ENCODE measurements at places on chromosomes 13 and 19.

- no peak for DNase-seq
These were observed 27.1 kb upstream of the MYCBP2 start for GRCh38 chr13:77353995-77354394.

DNA sequence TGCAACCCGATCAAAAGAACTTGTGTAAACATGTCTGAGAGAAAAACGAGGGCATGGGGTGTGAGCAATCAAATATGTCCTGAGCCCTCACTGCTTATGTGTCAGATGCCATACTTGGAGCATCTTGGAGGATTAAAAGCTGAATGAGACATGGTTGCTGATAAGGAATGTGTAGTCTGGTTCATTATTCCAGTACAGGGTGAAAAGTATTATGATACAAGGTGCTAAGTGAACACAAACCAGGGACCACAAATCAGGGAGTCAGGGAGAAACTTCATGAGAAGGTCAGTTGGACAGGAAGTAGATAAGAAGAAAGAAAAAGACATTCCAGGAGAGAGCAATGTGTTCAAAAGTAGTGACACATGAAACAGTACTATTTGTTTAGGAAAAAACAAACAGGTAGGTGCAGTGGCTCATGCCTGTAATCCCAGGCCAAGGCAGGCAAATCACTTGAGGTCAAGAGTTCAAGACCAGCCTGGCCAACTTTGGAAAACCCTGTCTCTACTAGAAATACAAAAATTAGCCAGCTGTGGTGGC lies 2.0 kb upstream of the RCBTB1 start:
- no peak for DNase-seq

DNA sequence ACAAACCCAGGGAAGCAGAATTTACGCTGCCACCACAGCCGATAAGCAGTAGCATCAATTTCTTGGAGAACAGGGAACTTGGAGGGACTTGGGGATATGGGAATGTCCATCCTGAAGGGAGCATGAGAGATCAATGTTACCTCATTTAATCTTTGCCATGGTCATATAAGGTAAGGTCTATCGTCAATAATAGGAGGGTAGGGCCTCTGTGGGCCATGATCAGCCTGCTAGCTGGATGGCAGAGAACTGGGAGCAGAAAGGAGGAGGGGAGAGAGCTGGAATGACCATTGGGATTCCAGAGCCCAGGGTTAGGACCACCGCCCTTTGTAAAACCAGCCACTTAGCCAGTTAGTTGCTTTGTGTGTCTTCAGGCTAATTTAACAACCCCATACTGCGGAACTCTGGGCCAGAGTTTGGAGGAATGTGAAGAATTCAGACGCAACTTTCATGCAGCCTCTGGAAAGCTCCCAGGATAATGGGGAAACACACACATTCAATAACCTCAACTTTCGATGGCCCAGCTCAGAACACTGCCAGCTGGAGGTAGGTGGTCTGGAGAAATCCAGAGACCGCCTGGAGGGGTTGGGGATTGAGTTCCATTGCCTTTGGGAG lies 40.3 kb downstream of the ZNF557 start:
- DNase-seq, result no peak

GRCh38 chr19:45632468-45633196 lies 6.6 kb downstream of the EML2 start:
- DNase-seq, result peak; percentile 23

GRCh38 chr13:99066219-99066618 lies 88.4 kb upstream of the DOCK9 start:
- no peak for DNase-seq

- DNase-seq, result no peak
These were observed 225.9 kb downstream of the OLFM4 start for GRCh38 chr13:53254500-53254899.

GRCh38 chr19:10653482-10653731 lies 739 bp upstream of the ILF3 start:
- no peak for DNase-seq

DNA sequence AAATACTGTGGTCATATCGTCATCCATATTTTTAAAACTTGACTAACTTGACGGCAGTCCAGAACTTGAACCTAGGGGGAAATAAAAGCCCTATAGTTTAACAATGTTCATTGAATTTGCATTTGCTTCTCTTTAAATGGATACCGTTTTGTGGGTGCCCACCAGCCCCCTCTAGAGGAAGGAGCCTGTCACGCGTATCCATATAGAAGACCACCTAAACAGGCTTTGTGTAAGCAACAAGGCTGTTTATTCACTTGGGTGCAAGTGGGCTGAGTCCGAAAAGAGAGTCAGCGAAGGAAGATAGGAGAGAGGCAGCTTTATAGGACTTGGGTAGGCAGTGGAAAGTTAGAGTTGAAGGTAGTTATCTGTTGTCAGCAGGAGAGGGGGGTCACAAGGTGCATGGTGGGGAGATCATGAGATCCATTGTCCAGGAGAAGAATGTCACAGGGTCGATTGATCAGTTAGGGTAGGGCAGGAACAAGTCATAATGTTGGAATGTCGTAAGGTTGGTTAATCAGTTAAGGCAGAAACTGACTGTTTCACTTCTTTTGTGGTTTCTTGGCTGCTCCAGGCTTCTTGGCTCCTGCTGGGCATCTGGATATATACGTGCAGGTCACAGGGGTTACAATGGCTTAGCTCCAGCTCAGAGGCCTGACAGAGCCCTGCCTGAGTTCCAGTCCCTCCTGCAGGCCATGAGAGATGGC lies 42.5 kb upstream of the ANKRD10 start:
- no peak for DNase-seq

DNA sequence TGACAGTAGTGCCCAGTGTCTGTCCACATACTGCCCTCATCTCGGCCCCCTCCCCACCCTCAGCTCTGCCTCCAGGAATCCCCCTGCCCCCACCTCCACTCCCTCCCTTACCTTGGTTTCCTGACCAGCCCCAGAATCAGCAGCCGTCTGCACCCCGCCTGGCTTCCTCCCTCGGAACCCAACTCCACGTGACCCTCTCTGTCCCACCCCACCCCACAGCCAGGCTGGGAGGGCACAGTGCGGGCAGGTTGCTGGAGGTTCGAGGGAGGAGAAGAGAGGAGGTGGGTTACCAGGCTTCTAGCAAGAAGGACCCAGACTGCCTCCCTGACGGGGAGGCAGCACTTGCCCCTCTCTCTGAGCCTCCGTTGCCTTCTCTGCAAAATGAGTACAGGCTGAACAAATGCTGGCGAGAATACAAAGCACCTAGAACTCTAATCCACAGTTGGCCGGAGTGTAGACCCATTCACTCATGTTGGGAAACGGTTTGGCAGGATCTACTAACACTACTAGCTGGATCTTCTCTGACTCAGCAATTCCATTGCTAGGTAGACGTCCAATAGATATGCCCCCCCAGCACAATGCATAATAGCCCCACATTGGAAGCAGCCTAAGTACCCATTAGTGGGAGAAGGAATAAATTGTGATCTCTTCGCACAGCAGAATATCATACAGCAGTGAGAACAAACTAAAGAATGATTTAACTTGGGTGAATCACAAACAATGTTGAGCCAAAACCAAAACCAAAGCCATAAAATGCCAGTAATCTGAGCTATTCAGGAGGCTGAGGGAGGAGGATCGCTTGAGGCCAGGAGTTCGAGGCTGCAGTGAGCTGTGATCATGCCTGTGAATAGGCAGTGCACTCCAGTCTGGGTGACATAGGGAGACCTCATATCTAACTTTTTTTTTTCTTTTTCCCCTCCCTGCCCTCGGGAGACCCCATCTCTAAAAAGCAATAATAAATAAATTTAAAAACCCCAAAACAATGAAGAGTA lies at the start of gene RASAL3:
Gene RASAL3 (minus strand): TSS at position 151 of the 992 bp plus-strand sequence. CDS start 186 bp downstream, outside the sequence.
- peak; percentile 51 for DNase-seq

GRCh38 chr19:33464010-33464732 lies 57.4 kb downstream of the PEPD start:
- DNase-seq, result no peak

GRCh38 chr13:73508841-73509240 lies 450.0 kb downstream of the KLF5 start:
- no peak for DNase-seq

DNA sequence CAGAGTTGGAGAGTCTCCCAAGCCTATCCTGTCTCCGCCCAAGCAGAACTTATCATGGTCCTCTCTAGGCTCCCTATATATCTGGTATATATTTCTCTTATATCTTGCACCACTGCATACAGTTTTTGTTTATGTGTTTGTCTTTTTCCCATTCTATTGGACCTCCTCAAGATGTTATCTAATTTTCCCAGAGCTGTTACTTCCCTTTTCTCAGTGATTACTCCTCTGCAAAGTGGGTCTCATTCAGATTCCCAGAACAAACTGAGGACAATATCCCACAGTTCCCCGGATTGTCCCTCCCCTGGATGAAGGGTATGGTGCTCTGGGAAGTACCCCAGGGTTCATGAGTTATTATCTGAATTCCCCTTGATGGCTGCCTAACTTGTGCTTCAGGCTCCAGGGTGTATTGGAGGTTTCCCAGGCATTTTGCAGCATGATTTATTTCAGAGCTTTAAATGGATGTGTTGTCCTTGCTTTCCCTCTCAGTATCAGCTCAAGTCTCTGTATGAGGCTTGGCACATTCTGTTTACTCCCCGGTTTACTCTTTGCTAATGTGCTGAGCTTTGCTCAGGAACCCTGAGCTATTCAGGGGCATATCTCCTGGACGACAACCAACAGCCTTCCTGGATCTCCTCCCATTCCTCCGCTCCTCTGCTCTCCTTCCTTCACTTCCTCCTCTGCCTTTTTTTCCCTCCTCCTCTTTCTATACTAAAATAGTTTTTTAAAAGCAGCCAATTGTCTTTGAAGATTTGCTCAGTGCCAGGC lies 329.3 kb downstream of the SPRY2 start:
- no peak for DNase-seq

- no peak for DNase-seq
These were observed 9.6 kb downstream of the CAPN12 start for GRCh38 chr19:38734426-38735256.

DNA sequence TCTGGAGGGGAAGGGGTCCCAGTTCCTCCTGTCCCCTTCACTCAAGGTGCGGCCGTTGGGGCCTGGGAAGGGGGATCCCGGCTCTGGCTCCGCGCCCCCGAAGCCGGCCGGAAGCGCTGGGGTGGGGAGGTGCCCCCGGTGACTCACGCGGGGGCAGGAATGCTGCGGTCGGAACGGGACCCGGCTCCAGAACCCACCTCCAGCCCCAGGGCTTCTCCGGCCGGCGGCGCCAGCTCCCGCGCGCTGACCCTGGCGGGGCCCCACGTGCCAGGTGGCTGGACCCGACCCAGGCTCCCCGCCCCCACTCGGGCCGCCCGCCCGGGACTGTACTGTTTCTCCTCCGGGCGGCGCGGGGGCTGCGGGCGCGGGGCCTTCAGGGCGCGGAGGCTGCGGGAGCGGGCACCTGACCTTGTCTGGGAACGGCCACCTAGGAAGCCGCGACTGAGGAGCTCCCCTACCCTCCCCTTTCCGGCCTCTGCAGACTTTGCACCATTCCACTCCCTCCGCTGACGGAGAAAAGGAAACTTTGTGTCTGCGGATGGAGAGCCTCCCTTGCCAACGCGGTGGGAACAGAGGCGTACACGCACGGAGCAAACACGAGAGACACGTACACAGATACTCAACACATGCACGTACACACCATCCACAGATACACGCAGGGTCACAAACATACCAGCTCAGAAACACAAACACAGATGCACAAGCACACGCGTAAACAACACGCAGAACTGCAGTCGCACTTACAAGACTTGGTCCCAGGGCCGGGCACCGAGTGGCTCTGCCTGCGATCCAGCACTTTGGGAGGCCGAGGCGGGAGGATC lies 7.2 kb downstream of the AXL start:
- peak; percentile 24 for DNase-seq

DNA sequence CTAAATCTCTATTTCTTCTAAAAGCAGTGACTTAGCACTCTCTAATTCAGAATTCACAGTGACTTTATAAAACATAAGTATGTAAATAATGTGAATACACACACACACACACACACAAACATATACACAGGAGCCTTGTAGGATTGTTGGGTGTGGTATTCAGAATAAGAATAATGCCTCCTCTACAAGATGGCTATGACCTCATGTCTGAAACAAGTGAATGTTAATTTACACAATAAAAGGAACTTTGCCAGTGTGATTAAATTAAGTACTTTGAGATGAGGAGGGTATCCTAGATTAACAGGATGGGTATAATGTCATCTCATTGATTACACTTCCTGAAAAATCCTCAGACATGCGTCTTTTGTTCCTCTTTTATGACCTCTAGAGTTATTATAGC lies 234.6 kb downstream of the SLITRK6 start:
- DNase-seq, result no peak

DNA sequence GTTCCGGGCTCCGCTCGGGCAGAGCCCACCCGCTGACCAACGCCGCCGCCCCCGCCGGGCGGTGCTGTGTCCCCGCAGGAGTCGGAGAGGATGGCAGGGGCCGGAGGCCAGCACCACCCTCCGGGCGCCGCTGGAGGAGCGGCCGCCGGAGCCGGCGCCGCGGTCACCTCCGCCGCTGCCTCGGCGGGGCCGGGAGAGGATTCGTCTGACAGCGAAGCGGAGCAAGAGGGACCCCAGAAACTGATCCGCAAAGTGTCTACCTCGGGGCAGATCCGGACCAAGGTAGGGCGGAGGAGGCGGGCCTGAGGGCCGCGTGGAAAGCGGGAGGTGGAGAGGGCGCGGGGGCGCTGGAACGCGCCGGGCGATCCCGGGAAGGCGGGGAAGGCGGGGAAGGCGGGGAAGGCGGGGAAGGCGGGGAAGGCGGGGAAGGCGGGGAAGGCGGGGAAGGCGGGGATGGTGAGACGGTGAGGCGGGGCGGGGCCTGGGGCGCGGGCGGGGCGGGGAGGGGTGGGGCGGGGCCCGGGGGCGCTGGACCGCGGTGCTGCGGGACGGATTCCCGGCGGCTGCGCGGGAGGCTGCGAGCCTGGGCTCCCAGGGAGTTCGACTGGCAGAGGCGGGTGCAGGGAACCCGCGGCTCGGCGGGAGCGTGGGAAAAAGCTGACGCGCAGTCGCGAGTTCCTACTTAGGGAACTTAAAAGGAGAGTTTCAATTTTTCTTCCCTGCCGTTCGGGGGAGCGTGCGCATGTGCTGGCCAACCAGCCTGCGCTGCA lies 421 bp downstream of the DGKH start:
- DNase-seq, result peak; percentile 43

- DNase-seq, result no peak
These were observed 134.5 kb downstream of the IRS2 start for GRCh38 chr13:109651854-109652253.

DNA sequence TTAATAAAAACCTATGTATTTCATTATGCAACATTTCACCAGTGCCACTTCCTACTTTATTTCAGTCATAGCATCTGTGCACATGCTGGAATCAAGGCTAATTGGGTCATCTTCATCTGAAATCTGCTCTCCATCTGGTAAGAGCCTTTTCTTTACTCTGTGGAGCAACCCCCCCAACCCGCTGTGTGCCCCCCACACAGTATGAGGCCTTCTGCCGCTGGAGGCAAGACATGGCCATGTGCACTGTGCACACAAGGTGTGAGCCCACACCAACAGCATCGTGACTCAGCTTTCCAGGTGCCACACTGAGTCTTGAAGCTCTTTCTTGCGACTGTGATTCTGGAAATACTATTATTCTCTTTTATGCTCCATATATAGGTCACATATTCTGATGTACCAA lies 471.0 kb downstream of the TBC1D4 start:
- DNase-seq, result no peak

Data from activated T-cell treated with anti-CD3 and anti-CD28 coated beads for 4 hours (primary cell).